ENCODE measurements at places on chromosomes 16 and 17.

DNA sequence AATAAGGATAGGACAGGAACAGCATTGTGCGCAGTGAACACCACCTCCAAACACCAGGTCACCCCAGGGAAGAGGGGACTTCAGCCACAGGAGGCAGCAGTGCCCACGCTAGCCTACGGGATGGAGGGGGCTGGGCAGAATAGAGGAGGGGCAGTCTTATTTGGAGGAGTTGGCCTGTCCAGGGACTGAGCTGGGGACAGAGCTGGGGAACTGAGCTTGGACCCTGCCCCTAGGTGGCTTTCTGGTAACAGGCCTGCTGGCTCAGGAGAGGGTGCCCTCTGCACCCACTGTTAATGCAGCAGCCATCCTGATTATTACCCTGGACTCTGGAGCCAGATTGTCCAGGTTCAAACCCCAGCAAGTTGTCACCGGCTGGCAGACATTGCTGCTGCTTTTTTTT, 9.3 kb downstream of the CCDC102A start:
- DNase-seq = no peak

- DNase-seq = no peak
Observed at GRCh38 chr17:56203430-56203829, 50.2 kb downstream of the ANKFN1 start.

- no peak for DNase-seq
Observed at GRCh38 chr16:83946781-83947566, 6.1 kb upstream of the OSGIN1 start.

DNA sequence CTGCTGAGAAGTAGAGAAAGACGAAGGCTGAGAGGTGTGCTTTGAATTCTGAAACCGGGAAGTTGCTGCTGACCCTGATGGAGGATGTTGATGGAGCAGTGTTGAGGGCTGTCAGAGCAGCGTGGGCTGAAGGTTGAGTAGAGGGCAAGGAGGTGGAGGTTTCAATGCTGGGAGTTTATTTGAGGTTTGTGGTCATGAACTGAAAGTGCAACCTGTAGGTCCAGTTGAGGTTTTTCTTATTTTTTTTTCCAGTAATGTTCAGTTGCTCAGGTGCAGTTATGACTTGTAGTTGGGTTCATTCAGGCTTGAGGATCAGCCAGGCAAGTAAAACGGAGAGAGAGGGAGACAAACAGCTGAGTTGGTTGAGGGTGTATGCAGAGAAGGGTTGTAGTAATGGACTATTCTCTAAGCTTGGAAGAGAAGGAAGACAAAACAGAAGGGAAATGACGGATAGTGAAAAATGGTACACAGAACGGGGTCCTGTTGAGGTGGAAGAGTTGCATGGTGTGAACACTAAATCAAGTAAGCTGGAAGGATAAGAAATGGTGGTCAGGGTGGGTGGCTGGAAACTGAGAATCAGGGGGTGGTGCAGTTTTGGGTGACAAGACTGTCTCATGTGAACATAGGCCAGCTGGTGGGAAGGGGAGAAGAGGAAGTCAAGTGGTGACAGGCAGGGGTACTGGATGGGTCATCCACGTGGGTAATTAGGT, 8.7 kb upstream of the UBE2G1 start:
- DNase-seq = peak; percentile 85

GRCh38 chr16:89113152-89113547, 19.5 kb downstream of the ACSF3 start:
- no peak for DNase-seq

- DNase-seq = peak; percentile 91
Observed at GRCh38 chr17:38676706-38677504, 2.1 kb upstream of the EPOP start.

GRCh38 chr17:48993305-48993704, 3.9 kb upstream of the IGF2BP1 start:
- DNase-seq = no peak

All from activated CD4-positive, alpha-beta T cell treated with anti-CD3 and anti-CD28 coated beads for 36 hours (primary cell).